PC-3 (cell line): ENCODE measurements at places on chromosomes 4 and X. TPM values are rescaled to one million over a fixed set of nuclear protein-coding genes. Genes with fewer than 3 reads are reported as not detected.

CENPVL1 gene
- not detected in 2 replicates for total RNA-seq

PABPC1L2B gene
- not detected in 2 replicates for total RNA-seq

DNA sequence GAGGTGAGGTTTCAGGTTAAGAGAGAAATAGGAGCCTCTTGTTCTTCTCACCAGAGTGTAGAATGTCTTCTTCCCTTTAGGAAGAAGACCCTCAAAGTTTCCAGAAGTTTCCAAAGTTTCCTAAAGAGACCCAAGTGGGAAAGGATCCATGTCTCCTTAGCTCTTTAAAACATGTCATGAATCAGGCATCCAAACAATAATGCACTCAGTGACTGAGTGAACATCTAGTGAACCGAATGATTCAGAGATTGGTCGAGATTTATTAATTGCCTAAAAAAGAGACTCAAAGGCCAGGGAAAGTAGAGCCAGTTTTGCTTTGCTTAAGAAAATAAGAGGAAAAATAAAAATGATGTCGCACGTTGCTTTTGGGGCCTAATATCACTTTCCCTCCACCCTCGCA is 29.4 kb downstream of the FGF5 start:
- no peak for DNase-seq

DNA sequence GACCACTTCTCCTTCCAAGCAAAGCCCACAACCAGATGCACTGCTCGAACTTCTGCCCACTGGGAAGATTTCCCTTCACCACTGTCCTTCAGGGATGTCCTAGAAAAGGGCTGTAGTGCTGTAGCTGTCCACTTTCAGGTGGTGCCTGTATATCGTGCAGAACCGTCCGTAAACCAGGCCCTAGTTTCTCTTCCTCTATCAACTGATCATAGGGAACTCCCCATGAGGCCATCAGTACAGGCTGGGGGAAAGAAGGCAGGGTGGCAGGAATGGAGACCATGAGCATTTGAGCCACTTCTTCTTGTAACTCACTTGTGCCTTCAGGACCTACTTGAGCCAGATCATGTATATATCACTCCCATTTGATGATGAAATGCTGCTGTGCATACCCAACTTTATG is 57.3 kb upstream of the FAM9B start:
- no peak for DNase-seq

ATP8A1 gene
- total RNA-seq = 3.9 and 5.3 TPM in 2 replicates

DNA sequence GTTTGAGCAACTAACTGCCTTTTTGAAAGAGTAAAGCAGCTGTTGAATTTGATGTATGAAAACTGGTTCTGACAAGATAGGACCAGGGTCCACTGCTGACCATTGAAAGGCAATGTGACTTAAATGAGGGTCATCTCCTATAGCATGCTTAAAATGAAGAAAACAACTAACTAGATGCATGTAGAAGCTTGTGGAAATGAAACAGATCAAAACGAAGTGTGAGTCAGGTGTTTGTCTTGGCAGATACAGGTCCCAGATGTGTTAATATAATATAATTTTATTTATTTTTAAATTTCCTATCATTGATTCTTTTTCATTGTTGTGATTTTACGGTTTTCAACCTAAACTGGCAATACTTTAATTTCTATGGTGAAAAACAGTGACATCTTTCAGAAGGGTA is 83.6 kb downstream of the ATOH1 start:
- DNase-seq = no peak
